ENCODE measurements at places on chromosomes 13 and 19. TPM values are rescaled to one million over a fixed set of nuclear protein-coding genes. Genes with fewer than 3 reads are reported as not detected.

DNA sequence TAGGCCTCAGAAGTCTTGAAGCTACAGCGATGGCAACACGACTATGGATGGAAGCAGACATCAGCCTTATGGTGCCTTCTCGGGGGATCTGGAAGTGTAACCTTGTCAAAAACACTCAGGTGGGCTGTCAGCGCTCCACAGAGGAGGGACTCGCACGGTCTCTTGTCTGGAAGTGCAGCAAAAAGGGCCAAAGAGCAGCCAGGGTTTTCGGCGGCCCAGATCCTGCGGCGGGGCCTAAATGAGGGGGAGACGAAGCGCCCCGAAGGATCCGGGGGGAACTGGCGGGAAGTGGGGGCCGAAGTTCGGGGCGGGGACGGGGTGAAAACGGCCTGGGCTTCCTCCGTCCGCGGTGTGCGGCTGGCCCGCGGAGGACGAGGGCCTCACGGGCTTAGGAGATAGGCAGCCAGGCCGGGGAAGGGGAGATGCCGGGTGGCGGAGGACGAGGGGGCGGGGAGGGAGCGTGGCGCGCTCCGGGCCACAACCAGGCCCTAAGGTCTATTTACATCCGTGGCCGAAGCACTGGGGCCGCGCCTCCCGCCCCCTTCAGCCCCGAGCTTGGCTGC, 637 bp downstream of the RANBP3 start:
- DNase-seq, result no peak

GRCh38 chr19:3984584-3984907, 717 bp downstream of the EEF2 start:
- DNase-seq, result no peak

DNA sequence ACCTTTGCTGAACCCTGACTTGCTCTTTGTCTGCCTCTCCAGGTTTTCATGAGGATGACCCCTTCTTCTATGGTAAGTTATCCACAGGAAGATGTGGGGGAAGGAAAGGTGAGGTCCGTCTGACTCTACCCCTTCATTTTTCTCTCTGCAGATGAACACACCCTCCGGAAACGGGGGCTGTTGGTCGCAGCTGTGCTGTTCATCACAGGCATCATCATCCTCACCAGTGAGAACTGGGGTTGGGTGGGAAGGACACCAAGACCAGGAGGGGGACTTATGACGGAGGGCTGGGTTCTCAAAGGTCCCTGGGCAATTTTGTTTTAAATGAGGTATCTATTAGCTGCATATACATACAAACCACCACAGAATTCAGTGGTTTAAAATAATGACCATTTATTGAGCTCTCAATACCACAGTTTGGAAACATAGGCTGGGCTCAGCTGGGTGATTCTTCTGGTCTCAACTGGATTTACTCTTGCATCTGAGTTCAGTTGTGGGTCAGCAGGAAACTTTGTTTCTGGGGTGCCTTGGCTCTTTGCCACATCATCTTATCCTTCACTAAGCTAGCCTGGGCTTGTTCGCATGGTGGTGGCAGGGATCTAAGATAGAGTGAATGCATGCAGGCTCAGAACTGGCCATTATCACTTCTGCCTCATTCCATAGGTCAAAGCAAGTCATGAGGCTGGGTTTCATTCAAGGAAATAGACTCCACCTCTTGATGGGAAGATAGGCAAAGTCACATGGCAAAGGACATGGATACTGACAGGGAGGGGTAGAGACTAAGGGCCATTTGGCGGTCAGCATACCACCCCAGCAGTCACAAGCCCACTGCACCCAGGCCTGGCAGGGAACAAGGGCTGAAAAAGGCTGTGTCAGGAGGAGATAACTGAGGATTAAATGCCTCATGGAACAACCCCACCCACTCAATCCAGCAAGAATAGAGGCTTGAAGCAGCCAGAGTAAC, 11.8 kb downstream of the FXYD5 start:
- DNase-seq, result no peak

GRCh38 chr13:114110091-114110829, 22.2 kb downstream of the RASA3 start:
- no peak for DNase-seq

DNA sequence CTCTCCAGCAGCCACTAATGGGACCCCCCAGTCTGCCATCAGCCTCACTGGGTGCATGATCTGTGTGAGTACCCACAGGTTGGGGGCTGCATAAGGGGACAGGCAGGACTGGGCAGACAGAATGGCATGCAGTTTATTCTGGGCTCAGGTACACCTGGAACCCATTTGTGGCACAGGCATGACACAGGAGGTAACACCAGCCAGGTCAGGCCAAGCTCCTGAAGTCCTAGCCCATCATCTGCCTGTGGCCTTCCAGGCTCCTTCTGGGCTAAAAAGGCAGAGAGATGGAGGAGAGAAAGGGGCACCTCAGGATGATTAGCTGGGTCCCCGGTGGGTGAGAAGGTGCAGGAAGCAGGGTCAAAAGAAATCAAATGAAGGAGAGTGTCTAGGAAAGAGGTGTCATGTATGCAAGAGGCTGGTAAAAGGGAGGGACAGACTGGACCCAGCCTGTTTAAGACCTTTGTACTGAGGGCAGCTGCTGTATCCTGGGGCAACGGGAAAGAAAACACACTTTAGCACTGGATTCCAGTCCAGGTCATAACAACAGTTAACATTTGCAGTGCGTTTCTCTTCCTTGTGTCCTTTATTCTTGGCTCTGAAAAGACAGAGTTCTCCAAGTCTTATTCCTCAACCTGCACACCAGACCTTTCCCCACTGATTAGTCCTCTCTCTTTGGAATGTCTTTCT, 20.2 kb upstream of the DGKH start:
- peak; percentile 26 for DNase-seq

GRCh38 chr19:55552206-55552605, 6.9 kb upstream of the SBK3 start:
- DNase-seq, result no peak

DNA sequence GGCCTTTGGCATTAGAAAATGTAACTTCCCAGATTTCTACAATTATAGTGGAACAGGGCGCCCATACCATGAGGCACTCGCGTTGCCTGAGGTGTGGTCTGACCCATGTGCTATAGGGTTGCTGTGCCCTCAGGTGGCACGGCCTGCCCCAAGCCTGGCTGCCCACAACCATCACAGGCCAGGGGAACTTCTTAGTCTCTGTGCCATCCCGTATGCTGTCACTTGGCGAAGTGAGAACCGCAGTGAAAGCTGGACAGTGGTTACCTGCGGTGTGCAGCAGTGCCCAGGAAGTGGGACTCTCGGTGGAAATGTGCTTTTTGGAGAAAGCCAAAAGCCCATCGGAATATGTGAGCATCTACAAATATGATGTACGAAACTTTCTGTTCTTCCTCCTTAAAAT, 88.2 kb upstream of the GPR183 start:
- no peak for DNase-seq

DNA sequence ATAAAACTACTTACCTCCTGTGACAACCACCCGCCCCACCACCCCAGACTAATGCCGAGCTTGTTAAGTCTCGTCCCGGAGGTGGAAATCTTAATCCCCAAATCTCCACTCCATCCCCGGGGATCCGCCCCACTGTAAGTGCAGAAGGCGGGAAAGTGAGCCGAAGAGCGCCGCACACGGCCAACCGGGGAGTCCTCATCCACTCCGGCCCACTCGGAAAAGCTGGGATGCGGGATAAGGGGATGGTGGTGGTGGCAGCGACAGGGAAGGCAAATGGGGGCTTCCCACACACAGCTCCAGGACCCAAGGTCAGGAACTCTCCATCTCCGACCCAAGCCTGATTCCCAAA, 621 bp downstream of the FBL start:
- DNase-seq, result peak; percentile 32

- peak; percentile 9 for DNase-seq
These were observed 31.1 kb upstream of the AMER2 start for GRCh38 chr13:25203127-25203740.

DNA sequence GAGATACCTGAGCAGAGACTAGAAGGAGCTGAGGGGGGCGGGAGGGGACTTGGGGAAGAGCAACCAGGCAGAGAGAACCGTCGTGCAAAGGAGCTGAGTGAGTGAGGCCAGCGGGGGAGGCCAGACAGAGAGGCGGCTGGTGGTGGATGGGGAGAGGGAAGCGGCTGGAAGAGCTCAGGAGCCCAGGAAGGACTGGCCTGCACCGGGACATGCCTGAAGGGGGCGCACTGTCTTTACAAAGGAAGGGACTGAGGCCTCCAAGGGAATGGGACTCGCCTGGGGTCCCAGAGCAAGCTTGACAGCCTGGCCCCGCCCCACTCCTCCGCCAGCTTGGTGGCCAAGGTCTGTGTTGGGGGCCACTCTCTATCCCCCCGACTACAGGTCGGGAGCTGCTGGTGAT, 14.9 kb downstream of the ONECUT3 start:
- no peak for DNase-seq

DNA sequence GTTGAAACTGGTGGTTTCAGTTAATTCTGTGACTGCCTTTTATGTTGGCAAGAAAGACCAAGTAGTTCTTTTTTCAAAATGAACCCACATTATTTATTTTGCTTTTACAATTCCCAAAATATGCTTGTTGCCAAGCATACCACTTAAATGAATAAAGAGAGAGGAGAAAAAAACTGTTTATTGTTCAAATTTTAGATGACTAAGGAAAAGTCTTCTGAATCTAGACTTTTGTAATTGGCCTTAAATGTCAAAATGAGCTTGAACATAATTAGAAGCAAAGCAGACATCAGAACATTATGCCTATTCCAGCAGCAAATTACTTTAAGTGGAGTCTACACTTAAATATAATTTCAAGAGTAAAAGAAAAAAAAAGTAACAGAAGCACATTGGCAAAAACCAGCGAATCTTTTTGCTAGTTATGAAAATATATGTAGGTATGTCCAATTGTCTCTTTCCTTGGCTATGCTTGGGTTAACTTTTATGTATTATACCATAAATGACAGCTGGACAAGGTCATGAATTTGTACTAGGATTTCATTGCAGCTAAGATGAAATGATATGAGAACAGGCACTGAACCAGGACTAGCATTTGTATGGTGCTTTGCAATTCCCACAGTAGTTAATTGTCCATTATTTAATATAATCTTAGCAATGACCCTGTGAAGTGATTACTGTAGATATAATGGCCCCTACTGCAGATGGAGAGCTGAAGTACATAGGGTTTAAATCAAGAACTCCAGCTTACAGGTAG, 211.9 kb downstream of the NALCN start:
- no peak for DNase-seq

DNA sequence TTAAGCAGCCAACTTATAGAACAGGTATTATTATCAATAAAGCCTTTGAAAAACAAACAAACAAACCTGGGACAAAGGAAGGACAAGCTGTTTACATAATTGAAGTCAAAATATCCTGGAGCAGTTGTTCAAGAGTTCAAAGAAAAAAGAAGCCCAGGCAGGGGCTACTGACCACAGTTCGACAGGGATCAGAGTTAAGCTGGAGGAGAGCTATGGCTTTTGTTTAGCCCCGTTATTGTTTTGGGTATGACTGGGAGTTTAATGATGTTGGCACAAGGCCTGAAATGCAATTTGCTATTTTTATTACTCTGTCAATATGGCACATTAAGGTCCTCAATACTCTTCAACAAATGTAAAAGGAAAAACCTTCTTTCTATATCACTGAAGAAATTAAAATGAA, 624.4 kb upstream of the KLHL1 start:
- no peak for DNase-seq

DNA sequence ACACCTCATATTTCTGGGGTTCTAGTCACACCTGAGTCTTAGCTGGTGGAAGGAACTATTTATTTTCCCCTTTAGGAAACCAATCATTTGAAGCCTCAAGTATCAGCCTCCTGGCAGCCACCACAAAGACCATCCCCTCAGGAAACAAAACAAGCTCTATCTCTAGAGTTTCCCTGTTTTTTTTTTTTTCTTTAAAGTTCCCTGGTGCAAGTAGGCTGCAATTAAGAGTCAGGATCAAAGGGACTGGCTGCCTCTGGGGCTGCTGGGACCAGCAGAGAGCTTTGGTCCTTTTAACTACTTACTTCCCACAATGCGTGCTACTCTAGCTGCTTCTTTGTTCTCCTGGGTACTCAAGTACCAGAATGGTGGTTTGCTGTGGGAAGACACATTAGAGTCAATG, 11.4 kb downstream of the MBNL2 start:
- DNase-seq, result no peak

GRCh38 chr19:55075371-55075998, at the start of gene EPS8L1:
Gene EPS8L1, plus strand, starts transcription at chr19:55075869. Its CDS starts 576 bp downstream, at chr19:55076445.
- DNase-seq, result no peak

DNA sequence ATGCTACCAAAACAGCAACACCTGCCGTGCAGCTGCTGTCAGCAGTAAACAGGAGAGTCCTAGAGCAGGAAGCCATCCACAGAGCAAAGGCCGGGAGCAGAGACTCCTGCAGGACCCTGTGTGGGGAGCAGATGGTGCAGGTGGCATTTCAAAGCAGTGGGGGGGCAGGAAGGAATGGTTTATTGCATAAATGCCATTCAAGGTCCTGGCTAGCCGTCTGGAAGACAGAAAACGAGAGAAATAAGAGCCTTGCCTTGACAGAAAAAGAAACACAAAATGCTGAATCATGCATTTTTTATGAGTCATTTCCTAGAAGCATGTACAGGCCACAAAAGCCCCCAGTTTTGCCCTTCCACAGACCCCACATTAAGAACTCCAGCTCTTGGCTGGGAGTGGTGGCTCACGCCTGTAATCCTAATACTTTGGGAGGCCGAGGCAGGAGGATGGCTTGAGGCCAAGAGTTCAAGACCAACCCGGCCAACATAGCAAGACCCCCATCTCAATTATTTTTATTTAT, 5.4 kb downstream of the RSPH6A start:
- DNase-seq, result peak; percentile 87

DNA sequence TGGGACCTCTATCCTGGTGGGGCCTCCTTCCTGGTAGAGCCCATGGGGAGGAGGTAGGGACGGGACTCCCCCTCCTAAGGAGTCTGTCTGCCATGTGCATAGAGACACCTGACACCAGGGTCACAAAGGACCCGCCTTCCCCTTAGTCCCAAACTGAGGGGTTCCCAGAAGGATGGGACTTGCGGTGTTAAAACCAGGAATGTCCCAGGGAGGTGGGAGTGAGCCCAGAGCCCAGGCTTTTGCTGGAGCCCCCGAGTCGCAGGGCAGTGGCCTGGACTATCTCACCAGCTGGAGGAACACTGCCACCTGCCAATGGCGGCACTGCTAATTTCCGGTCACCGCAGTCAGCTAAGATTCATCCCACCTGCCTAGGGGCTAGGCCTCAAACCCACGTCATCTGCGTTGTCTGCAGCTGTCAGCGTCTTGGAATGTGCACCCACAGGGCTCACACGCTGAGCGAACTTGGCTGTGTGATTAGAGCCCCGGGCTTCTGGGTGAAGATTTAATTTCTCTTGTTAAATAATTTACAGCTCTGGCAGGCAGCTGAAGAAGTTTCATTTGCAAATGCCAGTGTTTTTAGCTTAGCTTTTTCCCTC, 31.9 kb upstream of the ATP11A start:
- peak; percentile 51 for DNase-seq

DNA sequence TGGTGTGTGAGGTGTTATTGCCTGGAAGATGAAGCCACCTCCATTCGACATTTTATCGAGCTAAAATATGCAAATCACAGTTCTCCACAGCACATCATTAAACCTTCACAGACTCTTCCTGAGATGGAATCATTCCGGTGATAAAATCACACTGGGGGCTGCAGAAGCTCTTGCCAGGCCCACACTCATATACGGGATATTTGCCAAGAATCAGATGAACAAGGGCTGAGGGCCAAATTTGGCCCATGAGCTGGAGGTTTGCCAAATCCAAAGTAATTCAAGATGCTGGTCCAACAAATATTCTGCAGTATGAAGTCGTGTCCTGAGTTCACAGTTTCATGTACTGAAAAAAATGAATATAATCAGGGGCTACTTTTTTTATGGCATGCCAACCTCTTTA, 16.7 kb upstream of the RXFP2 start:
- no peak for DNase-seq

Gene AP1M2
- total RNA-seq, result not detected

Gene NFIX
- 13.9 TPM for total RNA-seq

Gene ZNF729
- not detected for total RNA-seq

Gene KLK10
- total RNA-seq, result not detected

Gene SYNE4
- total RNA-seq, result not detected

Gene TMEM238
- total RNA-seq, result 0.32 TPM

Gene PLPP2
- not detected for total RNA-seq
